ENCODE measurements at places on chromosomes 4 and X.

DNA sequence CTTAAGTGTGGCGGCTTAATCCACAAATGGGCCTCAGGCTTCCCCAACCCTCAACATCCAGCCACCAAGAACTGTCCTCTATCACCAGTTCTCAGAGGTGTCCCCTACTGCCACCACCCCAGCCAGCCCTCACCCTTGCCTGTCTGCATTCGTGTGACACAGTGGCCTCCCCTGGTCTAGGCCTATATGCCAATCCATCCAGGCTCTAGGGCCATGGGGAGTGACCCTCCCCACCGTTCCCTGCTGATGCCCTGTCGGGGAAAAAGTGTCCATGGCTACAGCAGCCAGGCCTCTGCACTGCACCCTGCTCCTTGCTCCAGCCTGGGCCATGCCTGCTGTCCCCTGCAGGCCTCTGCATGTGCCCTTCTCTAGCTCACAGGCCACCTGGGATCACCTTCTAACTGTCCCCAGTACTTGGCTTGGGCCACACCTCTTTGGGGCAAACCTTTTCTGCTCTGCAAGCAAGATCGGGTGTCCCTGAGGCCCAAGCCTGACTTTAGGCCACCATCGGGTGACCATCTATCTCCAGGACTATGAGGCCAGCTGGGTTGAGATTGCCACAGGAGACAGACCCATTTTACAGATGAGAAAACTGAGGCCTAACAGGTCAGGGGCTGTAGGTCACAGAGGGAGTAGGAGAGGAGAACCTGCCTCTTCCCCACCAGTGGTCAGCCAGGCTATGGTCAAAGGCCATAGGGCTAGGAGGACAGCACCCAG is 75.8 kb downstream of the JAKMIP1 start:
- no peak for DNase-seq

DNA sequence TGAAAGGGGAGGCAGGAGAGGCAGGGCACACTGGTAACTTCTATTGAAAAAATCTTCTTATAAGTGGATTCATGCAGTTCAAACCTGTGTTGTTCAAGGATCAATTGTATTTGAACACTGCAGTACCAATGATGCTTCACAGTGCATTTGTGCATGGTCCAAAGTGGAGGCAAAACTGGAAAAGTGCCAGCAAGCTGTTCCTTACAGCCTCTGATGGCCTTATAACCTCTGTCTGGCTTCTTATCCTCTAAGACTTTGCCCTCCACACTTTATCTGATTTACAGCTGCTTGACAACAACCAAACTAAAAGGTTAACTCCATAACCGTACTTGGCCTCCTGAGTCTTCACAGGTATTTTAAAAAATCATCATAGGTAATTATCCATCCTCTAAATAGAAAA is 40.4 kb downstream of the MAGEB17 start:
- no peak for DNase-seq

DNA sequence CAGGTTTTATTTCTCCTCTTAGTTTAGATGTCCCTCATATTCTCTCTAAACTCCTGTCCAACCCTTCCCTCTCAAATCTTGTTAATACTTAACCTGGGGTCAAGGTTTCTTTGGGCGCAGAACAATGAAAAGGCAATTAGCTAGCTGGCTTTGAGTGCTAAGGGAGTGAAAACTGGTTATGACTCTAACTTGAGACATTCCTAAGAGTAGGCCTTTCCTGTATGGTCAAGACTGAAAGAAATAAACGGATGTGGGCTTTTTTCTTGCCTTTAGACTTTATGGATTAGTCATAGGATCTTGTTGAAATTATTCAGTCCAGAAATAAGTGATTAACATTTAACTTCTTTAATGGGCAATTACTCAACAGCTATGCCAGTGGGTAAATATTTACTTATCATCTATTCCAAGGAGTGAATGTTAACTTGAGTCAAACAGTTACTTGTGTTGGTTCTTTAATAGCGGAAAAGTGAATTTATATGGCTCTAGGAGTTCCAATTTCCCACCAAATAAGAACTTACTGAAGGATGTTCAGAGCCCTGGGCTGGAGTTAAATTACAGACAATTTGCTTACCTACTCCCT is 141.7 kb upstream of the SCML1 start:
- no peak for DNase-seq

GRCh38 chrX:71922686-71923085 is 12.0 kb downstream of the NHSL2 start:
- no peak for DNase-seq

DNA sequence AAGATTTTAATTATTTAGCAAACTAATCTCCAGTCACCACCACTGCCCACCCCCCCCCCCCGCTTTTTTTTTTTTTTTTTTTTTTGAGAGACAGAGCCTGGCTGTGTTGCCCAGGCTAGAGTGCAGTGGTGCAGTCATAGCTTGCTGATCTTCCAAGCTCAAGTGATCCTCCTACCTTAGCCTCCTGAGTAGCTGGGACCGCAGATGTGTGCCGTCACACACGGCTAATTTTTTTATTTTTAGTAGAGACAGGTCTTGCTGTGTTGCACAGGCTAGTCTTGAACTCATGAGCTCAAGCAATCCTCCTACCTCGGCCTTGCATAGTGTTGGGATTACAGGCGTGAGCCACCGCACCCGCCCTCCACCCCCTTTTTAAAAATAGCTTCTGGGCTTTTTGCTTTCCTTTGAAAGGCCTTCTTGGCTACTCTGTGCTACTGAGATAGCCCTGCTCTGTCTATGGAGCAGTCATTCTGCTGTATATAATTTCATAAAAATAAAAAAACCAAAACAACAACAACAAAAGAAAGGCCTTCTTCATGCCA is 18.7 kb downstream of the TXLNG start:
- DNase-seq, result no peak

- no peak for DNase-seq
Observed at GRCh38 chr4:60911127-60911526, 289.0 kb upstream of the ADGRL3 start.

DNA sequence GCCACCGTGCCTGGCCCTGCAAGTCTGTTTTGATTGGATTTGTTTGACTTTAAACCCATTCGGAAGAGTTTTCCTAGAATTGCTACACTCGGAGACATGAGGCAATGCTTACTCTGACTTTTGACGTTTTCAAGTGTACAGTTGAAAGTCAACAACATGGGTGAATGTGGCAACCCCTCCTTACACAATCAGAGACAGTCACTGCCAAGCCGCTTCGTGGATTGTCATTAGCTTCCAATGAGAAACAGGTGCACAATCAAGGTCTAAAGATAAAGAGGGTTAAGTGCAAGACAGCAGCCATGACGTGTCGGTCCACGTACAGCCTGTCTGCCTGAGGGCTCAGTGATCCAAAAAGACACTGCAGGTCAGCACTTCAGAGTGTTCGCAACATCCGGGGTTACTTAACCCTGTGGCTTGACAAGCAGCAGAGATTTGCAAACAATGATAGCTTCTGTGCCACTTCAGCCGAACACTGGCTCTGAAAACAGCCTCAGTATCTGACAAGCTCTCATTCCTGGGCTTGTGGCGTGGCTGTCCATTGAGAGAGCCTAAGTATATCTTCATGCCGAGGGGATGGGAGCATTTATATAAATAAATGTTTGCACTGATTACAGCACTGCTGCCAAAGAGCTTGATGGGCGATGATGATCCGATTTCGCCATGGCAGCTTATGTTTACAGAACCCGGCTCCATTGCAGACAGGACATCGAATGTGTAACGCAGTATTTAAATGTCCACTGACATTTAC is 180.0 kb downstream of the DHRSX start:
- DNase-seq, result no peak

DNA sequence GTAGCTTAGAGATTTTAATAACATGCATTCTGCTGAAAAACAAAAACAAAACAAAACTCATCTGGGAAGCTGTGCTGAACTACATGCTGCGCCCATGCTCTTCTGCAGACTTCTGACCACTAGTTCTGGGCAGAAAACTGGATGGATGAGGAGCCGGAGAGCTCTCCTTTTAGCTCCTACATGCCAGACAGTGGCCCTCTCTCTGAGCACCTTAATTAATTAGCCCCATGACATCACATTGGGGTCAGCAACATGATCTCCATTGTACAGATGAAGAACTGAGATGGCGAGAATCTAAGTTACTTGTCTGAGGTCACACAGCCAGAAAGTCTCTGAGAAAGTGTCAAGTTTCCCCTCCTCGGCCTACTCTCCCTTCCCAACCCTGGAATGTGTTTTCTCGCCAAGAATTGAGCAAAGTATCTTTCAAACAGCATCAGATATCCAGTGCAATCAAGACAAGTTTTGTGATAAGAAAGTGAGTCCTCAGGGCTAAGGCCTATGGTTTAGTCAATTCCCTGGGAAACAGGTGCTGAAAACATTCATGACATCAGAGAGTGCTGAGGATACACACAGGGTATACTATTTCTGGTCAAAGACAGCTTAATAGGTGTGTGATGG is 21.6 kb downstream of the SCD5 start:
- DNase-seq, result no peak

DNA sequence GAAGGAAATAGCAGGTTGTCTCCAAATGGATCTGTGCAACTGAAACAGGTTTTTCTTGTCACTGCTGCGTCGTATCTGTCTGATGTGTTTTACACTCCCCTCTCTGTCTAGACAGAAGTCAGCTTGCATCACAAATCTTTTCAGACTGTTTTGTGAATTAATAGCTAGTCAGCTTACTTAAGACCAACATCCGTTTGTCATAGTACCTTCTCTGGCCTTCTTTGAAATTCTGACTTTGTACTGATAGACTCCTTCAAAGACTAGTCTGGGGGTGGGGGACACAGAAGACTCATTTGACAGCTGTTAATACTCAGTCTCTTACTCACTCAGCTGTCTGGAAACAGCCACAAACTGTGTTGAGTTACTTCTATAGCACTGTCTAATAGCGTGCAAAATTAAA is 197.8 kb downstream of the PALLD start:
- DNase-seq, result no peak

DNA sequence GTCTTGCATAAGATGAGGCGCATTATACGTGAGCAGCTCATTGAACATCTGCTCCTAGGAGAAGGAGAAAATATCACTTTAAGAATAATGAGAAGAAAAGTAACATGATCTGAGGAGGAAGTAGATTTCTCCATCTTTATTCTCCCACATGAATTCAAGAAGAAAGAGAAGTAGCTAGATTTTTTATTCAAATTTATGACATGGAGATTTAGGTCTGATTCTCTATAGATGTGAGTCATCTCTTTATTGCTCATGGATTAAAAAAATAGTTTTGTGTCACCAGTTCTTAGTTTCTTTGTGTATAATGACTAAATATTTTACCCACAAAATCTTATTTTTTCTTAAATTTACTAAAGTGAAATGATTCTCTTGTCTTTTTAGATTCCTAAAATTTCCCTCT is 40.4 kb downstream of the HPGDS start:
- no peak for DNase-seq

DNA sequence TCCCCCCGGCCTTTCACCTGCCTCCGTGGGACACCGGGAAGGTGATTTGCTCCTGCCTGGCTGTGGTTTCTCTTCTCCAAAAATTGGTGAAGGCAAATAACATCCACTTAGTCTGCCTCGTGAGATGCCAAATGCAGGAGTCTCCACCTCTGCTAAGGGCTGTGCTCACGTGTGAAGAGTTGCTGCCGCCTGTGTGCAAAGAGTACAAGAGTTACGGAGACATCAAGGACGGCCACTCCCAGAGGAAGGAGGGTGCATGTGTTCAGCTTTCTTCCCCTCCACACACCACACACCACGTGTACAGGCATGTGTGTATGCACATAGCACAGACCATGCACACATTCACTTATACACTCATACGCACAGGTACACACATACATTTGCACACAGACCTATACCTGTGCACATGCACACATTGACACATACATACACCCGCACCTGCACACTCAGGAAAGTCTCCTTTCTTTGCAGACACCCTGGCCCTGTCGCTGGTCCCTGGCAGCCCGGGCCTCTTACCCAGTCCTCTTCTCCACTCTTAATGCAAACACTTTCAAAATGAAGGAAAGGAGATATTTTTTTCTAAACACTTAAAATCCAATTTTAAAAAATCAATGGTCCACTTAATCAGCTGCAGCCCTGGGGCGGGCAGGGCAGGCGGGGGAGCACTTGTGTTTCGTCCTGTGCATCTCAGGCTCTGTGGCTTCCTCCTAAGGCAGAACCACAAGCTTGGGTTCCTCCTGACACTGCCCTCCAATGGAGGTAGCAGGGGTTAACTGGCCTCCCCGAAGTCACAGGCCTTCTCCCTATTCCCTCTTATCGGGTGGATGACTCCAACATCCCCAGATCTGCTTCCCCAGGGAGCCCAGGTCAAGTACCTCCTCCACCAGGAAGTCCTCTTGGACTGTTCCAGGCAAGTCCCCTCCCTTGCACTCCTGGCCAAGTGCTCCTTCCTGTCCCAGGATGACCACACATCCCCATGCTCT is 103.0 kb downstream of the CPZ start:
- no peak for DNase-seq

- no peak for DNase-seq
Observed at GRCh38 chr4:186885289-186885688, 161.6 kb upstream of the FAT1 start.

DNA sequence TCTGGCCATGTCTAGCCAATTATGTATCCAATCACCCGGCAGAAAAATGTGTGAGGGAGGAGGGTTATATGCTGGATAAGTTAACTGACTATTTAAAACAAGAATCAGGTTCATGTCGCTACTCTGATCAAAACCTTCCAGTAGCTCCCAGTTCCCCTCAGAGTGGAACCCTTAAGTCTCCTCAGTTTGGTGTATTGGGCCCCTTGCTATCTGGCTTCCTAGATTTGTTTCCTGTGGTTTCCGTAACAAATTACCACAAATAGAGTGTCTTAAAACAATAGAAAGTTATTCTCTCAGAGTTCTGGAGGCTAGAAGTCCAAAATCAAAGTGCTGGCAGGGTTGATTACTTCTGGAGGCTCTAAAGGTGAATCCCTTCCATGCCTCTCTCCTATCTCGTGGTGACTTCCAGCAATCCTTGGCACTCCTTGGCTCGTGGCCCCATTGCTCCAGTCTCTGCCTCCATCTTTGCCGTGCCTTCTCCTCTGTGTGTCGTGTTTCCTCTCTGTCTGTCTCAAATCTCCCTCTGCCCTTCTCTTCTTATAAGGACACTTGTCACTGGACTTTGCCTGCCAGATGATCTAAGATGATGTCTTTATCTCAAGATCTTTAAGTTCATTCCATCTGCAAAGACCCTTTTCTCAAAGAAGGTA is 10.5 kb upstream of the ENPP6 start:
- no peak for DNase-seq

- no peak for DNase-seq
Observed at GRCh38 chrX:9781941-9782340, 4.3 kb upstream of the SHROOM2 start.

DNA sequence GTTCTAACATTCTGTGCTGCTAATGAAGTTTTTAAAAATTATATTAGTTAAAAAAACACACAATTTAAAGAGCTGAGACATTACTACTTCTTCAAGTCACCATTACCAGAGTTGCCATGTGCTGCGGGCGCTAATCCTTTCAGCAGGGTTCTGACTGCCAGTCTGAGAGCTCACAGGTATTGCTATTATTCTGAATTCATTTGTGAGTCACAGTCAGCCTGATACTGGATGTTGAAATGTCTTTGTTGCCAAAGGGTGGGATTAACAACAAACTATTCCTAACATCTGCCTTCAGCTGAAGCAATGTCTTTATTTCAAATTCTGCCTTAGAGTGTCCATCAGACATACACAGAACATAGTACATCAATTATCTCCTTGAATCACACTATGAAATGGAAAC is 197.1 kb upstream of the FGF13 start:
- no peak for DNase-seq
